GM12878 (cell line): ENCODE measurements at places on chromosomes 5 and 9. TPM values are rescaled to one million over a fixed set of nuclear protein-coding genes. Genes with fewer than 3 reads are reported as not detected.

The OTP gene
- 6.5 and 8.8 TPM in 2 replicates for polyA plus RNA-seq

The ZNG1A gene
- 134 and 136 TPM in 2 replicates for polyA plus RNA-seq

The MLLT3 gene
- polyA plus RNA-seq = 17.5 and 17.7 TPM in 2 replicates

The F2RL1 gene
- polyA plus RNA-seq = not detected in 2 replicates

The SLC27A6 gene
- not detected in 2 replicates for polyA plus RNA-seq

The SLC22A4 gene
- 0.23 TPM in 1 of 2 replicates, not detected in the other for polyA plus RNA-seq

The DAB2 gene
- polyA plus RNA-seq = 0.11 and 0.36 TPM in 2 replicates

The PCDHGA2 gene
- 0.16 TPM in 1 of 2 replicates, not detected in the other for polyA plus RNA-seq

The RNF145 gene
- polyA plus RNA-seq = 8.5 and 9.7 TPM in 2 replicates

The SREK1 gene
- polyA plus RNA-seq = 49.7 and 53.7 TPM in 2 replicates

The TENT4A gene
- 2.1 and 3.4 TPM in 2 replicates for polyA plus RNA-seq

The TRIM7 gene
- polyA plus RNA-seq = 0.38 and 0.44 TPM in 2 replicates

The OR2K2 gene
- polyA plus RNA-seq = not detected in 2 replicates

The LMX1B gene
- polyA plus RNA-seq = not detected in 2 replicates

The ZFP37 gene
- 1.4 and 1.6 TPM in 2 replicates for polyA plus RNA-seq

The PLAC8L1 gene
- not detected in 2 replicates for polyA plus RNA-seq

The INIP gene
- 53.1 and 53.2 TPM in 2 replicates for polyA plus RNA-seq

The IFNA16 gene
- polyA plus RNA-seq = not detected in 2 replicates

The UNC13B gene
- not detected in 2 replicates for polyA plus RNA-seq

The ZNF462 gene
- polyA plus RNA-seq = 0.29 and 0.32 TPM in 2 replicates

The HRH2 gene
- polyA plus RNA-seq = not detected in 2 replicates

The KIF12 gene
- not detected in 2 replicates for polyA plus RNA-seq

The RACK1 gene
- 1,424 and 1,458 TPM in 2 replicates for polyA plus RNA-seq
